ENCODE measurements at places on chromosomes 3 and 15. TPM values are rescaled to one million over a fixed set of nuclear protein-coding genes. Genes with fewer than 3 reads are reported as not detected.
A peak's percentile ranks its signal among the peaks of the same experiment; 100 is the strongest.

DNA sequence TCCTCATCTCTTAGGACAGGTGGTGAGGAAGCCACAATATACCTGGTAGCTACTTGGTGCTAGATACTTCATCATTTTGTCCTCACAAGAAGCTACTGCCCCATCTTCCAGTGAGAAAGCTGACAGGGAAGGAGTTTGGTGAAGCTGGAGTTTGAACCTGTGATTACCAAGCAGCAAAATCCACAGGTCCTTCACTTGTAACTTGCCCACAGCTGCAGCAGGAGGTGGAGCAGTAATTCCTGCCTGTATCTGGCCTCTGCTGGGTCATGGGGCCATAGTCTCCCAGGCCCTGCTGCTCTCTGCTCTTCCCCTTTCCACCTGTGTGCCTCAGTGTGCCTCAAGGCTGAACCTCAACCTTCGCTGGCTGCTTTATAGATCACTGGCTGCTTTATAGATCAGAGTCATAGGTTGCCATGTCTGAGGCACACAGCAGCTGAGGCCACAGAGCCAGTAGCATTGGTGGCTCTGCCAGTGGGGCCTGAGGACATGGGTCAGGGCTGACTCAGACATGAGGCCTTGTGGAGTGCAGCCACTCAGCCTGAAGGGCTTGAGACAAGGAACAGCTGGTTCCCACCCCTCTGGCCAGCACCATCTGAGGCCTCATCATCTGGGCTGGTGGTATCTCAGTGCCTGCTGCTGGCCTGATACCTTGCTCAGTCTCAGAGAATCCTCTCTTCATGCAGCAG is 11.1 kb upstream of the CHRNB4 start:
- no peak for DNase-seq

Gene CEMIP
- total RNA-seq: 0.59 TPM

Gene WDR93
- 0.88 TPM for total RNA-seq

Gene IQCH
- total RNA-seq: 1.3 TPM

DNA sequence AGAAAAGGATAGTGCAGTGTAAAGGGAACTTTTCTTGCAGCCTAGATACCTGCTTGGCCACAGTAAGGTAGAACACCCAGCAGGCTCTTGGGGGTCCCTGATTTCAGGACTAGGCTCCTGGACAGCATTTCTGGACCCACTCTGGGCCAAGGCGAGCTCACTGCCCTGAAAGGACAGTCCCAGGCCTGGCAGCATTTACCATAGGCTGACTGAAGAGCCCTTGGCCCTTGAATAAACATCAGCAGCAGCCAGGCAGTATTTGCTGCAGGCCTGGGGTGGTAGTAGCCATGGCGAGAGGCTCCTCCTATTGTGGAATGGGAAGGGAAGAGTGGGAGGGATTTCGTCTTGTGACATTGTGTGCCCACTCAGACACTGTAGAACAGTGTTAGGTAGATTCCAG is 529.2 kb downstream of the TUSC7 start:
- peak; percentile 53 for DNase-seq

Gene ISLR
- 22.1 TPM for total RNA-seq

DNA sequence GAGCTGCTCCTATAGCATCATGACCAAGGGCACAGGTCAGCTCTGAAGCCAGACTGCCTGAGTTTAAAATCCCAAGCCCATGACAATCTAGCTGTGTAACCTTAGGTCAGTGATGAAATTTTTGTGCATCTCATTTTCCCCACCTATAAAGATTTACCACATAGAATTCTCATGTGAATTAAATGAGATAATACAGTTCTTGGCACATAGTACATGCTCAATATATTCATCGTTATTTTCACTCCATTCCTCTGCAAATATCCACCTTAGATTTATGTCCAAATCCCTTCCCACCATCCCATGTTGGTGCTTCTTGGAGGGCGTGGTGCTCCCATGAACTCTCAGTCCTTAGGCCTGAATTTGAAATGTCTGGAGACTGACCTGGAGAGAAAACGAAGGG is 300.1 kb downstream of the TLE3 start:
- DNase-seq: no peak

GRCh38 chr3:36215241-36215640 is 165.1 kb upstream of the STAC start:
- no peak for DNase-seq

DNA sequence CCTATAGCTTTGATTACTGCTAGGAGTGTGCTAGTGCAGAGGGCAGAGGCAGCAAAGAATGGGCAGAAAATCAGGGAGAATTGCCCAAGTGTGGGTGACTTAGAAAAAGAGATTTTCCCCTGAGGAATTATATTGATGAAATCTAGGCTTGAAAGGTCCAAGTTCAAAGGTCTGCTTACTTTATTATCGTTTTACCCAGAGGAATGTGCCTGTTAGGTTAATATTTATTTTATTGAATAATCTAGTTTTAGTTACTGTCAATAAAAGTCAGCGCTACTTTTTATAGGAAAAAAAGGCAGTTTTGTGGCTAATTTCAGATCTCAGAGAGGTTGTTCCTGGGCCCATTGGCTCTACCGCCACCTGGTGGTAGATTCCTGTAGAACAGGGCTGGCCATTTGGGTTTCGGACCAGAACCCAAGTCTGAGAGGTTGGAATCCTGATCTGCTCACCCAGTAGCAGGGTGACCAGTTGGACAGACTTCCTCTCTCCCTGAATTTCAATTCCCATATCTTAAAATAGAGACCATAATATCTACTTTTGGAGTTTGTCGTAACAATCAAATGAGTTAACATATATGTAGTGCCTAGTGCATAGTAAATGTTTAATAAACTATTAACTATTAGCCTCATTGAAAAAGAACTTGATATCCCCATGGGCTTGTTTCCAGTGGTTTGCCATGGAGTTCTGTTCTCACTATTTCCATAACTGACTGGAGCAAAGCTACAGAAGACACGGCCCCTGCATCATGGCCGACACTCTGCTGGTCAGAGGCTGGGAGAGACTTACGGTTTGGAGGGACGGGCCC is 62.7 kb upstream of the ZNF148 start:
- DNase-seq: no peak

- DNase-seq: no peak
Measured at GRCh38 chr3:141764986-141765385, 1.8 kb downstream of the GRK7 start.

GRCh38 chr3:196979545-196979944 is 10.9 kb upstream of the PIGZ start:
- no peak for DNase-seq

GRCh38 chr3:174758943-174759342 is 100.2 kb upstream of the NAALADL2 start:
- no peak for DNase-seq

Gene OR5AC2
- not detected for total RNA-seq
